Activated CD4-positive, alpha-beta T cell treated with anti-CD3 and anti-CD28 coated beads, Interleukin-2, amount 50 U/mL, for 24 hours (primary cell): ENCODE measurements at places on chromosomes 11 and 22.

DNA sequence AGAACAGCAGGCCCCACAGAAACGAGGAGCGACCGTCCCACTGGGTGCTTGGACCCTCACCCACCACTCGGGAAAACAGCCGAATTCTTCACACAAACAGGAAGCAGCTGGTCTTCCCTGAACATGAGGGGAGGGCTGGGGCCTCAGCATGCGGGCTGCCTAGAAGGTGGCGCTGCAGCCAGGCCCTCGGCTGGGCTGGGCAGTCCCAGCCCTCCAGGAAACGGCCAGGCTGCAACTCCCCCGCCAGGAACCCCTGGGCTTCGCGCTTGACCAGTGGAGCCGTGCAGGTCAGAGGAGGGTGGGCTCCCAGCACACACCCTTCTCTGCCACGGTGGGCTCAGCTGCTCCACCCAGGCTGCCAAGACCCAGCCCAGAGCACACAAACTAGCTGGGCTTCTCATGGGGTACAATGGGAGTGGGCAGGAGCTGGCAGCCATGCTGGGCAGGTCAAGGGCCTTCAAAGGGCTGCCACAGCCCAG lies 29.6 kb downstream of the IGF2 start:
- no peak for DNase-seq

DNA sequence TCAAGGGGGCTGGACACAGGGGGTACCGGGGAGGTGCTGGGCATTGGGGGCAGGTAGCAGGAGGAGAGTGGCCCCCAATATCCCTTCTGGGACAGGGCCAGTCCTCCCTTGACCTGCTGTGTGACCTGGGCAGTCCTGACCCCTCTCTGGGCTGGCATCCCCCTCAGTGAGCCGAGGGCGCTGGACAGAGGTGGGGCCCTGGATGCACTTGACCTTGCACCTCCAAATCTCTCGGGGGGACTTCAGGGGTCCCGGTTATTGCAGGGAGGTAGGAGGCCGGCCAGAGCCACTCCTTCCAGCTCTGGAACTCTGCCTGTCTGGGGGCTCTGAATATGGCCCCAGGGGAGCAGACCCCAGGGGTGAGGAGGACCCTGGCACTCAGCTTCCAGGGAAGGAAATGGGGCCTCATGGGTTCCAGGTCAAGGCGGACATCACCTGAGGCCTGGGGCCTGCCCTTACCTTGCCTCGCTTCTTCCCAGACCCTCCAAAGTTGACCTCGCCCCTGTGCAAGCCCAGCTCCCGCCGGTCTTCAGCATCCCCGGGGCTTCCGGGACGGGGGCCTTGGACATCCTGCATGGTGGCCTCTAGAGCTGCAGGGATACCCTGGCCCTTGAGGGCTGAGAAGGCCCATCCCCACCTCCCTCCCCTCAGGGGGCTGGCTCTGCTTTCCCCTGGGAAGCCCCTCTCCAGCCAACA lies 21.7 kb downstream of the TRPM5 start:
- no peak for DNase-seq

DNA sequence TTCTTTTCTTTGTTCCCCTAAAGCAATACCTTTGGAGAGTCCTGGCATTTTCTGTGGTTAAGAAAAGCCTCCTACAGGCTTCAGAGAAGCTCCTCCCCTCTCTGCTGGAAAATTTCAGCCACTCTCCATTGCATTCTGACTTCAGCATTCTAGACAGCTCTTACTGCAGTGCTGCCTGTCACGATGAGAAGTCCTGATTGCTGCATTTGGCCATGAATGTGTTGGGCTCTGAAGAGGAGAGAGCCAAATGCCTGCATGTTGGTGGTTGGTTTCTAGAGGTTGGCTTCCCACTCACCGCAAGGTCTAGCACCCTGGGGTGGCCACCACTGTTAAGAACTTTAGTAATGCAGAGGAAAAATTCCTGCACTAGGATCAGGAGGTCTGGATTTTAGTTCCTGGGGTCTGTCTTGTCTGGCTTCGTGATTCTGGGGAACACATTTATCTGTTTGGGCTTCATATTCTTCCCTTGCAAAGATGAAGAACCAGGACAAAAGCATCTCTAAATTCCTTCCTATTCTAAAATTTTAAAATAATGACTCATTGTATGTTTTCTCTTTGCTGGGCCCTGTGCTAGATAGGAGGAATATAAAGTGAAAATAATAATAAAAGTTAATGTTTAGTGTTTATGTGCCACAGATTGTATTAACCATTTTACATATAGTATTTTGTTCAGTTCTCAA lies 38.1 kb downstream of the COA4 start:
- DNase-seq: no peak

GRCh38 chr22:27576815-27577573 lies 224.6 kb downstream of the MN1 start:
- DNase-seq: no peak

GRCh38 chr22:27207266-27207665 lies 549.9 kb downstream of the MIAT start:
- no peak for DNase-seq

GRCh38 chr11:14854057-14854456 lies 38.0 kb downstream of the CYP2R1 start:
- no peak for DNase-seq
